Esophagus squamous epithelium (tissue), 5 donors: ENCODE measurements at places on chromosomes 11 and 22.

- DNase-seq, result no peak
Observed at GRCh38 chr11:115362997-115363396, 141.2 kb downstream of the CADM1 start.

- DNase-seq, result no peak
Observed at GRCh38 chr22:45804986-45805325, 133.3 kb downstream of the ATXN10 start.

GRCh38 chr11:15053191-15053685, 20.2 kb upstream of the CALCB start:
- no peak for DNase-seq

DNA sequence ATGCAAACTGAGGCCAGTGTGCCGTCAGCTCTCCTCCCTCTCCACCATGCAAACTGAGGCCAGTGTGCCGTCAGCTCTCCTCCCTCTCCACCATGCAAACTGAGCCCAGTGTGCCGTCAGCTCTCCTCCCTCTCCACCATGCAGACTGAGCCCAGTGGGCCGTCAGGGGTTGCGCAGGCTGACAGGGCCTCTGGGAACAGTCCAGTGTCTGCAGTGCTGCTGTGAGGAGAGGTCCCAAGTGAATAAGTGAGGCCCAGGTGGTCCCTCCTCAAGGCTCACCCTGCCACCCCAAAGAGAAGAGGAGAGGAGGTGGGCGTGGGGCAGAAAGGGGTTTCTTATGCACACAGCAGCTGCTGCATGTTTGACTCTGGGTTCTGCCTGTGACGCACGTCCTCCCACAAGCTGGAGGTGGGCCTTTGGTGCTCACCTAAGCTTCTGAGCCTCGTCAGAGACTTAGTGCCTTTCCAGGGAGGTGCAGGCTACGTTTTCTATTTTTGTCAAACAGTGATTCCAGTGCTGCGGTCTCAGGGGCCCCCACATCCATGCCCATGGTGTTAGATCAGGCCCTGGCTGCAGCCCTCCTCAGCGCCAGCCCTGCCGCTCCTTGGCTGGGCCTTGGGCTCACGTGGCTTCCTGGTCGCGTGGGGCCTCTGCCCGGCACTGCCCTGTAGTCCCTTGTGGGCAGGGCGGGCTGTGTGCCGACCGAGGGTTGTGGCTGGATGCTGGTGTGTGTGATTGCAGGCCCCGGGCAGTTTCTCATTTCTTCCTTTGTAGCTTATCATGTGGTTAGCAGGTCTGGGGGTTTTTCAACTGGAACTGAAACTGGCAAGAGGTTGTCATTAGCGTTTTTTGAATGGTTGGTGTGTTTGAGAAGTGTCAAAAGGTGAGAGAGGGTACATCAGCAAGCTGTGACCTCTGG, 7.1 kb downstream of the TPCN2 start:
- DNase-seq, result no peak

GRCh38 chr22:37624017-37624365, 15.4 kb downstream of the GGA1 start:
- no peak for DNase-seq

DNA sequence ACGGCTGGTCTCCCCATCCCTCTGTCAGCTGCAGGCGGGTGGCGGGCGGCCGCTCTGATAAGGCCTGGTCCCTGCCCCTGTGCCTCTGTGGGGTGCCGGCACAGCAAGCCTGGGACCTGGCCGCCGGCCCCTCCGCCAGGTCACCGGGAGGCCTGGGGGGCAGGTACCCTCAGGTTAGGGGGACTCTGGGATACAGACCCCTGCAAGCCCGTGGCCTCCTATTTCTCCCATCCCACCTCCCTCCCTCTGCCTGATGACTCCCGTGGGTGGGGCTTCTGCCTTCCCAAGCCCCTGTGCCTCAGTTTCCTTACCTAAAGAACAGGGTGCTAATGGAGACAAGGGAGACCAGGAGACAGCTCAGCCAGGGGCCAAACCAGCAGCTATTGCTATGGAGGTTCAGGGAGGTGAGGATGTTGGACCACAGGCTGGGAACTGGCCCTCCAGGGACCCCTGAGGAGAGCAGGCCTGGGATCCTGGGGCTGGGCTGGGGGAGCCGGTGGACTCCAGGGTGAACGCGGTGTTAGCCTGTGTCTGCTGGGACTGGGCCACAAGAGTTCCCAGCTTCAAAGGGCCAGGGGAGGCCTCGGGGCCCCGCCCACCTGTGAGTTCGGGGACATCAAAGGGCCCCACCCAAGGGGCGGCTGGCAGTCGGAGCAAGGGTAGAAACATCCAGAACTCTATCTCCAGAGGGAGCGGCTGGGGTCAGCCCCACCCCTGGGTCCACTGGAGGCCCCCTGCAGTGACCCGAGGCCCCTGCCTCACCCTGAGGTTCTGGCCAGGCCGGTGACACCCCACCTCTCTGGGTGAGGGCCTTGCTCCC, 32.0 kb upstream of the TH start:
- no peak for DNase-seq
